ENCODE measurements at places on chromosomes 5 and 9. TPM values are rescaled to one million over a fixed set of nuclear protein-coding genes. Genes with fewer than 3 reads are reported as not detected.

The PRLR gene
- total RNA-seq: not detected

The REEP2 gene
- total RNA-seq: 0.68 TPM

The ZNF883 gene
- total RNA-seq: 0.76 TPM

The CORO2A gene
- 9.2 TPM for total RNA-seq

The C5orf46 gene
- total RNA-seq: not detected

The CAMK2A gene
- not detected for total RNA-seq

The MOB3B gene
- total RNA-seq: 2.5 TPM

The PRSS3 gene
- total RNA-seq: not detected

The NAA35 gene
- total RNA-seq: 25.8 TPM

DNA sequence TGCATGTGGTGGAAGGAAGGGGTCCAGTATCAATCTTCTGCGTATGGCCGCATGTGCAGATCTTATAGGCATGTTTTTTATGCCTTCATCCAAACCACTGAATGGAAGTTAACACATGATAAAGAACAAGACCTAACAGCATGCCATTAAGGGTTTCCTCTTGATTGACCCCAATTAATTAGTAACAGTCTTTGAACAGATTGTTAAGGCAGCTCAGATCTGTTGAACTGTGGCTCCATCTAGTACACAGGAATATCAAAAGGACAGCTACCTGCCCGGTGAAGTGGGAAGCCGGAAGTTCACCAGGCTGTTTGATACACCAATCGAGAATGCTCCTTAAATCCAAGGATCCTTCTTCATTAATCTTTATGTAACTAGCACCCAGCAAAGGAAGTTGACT lies 159.9 kb upstream of the ADAMTS16 start:
- no peak for DNase-seq

GRCh38 chr9:116262448-116262847 lies 108.9 kb downstream of the PAPPA start:
- no peak for DNase-seq

DNA sequence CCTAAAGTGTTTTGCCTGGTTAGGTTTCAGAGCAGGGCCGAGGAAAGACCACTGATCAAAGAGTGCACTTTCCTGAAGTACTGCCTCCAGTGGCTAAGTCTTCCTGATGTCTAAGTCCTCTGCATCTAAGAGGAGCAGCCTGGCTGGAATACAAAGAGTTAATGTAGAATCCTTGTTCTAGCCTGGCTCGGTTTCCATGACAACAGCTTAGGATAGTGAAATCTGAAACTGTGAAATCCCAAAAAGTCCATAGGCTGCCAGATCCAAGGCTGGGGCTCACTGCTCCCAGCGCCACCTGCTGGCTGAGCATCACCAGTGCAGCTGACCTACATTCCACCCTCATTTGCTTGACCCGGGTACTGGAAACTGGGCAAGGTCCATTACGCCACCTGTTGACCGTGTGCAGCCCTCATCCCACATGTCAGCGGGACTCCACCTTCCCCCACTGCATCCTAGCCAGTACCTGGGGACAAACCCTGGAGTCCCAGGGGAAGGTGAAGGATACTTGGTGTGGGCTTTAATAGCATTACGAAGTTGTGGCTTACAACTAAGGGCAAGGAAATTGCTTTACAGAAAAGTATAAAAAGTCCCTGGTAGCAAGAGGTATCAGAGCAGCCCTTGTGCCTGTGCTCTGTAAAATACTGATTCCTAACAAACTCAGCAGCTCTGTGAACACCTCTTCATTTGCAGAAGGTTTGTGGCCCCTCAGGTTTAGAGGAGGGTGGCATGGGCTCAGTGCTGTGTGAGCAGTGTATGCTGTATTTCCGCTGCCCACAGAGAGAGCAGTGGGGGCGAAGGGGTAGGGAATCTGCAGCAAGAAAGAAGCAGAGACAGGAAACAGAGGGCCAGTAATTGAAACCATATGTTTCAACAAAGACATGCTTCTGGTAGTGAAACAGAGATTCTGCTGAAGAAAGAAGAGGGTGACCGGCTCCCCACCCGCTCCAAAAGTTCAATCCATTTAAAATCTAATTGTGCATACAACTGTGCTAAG lies 36.0 kb downstream of the PCDHGC5 start:
- DNase-seq: peak; percentile 58

DNA sequence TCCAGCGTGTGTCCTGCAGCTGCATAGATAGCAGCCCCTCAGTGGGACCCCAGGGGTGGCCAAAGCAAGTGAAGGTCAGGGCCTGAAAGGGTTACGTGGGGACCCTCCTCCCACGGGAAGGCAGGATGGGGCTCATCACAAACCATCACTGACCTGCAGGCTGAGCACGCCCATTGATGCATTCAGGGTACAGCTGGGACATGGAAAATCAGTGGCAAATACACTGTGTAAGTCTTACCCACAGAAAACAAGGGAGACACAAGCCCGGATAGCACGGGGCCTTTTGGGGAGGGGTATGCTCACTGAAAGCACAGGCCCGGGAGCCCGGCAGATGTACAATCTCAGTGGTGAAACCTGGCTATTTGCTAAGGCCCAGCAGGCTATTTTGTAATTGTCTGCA lies 49.1 kb downstream of the SEMA4D start:
- DNase-seq: no peak

GRCh38 chr9:111348821-111349271 lies 18.8 kb upstream of the OR2K2 start:
- no peak for DNase-seq

DNA sequence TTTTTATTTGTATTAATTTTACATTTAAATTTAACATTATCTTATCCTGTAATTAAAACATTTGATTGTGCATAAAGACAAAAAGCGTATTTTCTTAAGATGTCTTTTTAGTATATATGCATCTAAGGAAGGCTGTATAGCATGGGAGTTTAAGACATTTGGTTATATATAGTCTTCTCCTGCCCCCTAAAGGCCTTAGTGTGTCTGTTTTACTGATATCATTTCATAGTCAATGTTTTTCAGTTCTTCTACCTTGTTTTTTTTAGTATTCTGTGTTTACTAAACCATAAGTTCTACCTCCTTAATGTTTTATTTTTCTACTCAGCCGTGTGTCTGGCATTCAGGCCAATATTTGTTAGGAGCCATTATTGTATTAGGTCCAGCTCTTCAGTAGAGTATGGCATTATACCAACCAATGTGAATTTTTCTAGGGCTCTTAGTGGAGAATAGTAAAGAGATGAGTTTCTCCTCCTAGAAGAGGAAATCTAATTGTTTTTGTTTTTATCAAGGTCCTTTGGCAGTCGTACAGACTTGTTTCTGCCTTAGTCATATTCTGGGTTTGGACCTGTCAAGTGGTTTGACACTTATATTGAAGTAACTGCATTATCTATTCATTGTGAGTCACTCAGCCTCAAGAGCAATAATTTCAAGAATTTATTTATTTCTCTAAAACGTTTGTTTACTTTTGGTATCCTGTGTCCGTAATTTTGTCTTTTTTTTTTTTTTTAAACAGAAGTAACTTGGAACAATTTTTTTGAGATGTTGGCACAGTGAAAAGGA lies 74.8 kb downstream of the SLF1 start:
- no peak for DNase-seq

- peak; percentile 39 for DNase-seq
These were observed 46.1 kb downstream of the DCP2 start for GRCh38 chr5:113022661-113023060.

- DNase-seq: no peak
These were observed 279.9 kb upstream of the CD180 start for GRCh38 chr5:67476531-67476930.

DNA sequence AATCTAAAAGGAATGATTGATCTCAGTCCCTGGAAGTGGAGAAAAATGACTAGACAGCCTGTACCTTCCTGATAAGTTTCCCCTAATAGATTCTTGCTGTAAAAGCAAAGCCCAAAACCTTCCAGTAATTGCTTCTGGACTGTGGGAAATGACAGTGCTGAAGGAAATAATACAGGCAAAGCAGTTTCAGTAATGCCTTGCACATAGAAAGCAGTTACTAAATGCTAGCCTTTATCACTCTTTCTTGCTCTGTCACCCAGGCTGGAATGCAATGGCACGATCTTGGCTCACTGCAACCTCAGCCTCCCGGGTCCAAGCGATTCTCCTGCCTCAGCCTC lies 50.3 kb downstream of the MAP1B start:
- no peak for DNase-seq

DNA sequence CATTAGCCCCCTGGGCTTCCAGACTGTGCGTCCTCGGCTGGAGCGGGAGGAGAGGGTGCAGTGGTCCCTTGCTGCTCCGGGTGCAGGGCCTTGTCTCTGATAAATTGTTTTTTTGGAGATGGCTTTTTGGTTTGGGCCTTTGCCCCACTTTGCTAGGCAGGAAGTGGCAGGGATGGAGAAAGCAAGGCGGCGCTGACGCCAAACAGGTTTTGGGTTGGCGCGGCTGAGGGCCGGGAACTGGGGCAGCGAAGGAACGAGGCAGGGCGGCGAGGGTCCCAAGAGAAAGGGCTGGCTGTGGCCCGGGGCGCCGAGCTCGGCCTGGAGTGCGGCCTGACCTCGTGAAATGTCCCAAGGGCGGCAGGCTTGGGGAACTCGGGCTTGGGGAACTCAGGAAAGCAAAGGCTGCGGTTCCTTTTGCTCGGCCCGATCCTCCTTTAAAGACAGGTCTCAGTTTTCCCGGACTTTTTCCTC lies 4.1 kb downstream of the LHX2 start:
- DNase-seq: no peak

GRCh38 chr5:35920890-35921289 lies 17.5 kb downstream of the CAPSL start:
- DNase-seq: no peak

GRCh38 chr9:76116913-76117312 lies 226.4 kb downstream of the PCSK5 start:
- DNase-seq: no peak

GRCh38 chr5:42950456-42951292 lies 89.4 kb downstream of the ANXA2R start:
- peak; percentile 73 for DNase-seq

DNA sequence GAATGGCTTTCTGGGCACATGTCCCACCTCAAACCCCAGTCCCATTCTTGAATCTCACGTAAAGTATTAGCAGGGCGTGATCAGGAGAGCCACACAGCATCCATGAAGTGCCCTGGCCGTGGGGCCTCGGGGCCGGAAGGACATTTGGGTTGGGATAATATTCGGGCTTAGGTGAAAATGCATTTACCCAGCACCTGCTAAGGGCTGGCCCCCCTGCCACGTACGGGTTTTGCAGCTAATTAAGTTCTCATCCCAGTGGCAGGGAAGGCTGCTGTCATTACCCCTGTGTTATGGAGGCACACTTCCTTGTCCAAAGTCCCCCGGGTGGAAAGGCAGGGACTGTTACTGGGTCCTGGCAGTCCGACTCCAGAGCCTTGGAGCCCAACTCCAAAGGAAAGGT lies 29.0 kb downstream of the ROPN1L start:
- no peak for DNase-seq

Data from activated CD8-positive, alpha-beta T cell treated with anti-CD3 and anti-CD28 coated beads, Interleukin-2, amount 10 ng/mL, durations not matched to agents 7 days and 5 days (primary cell).